ENCODE measurements at places on chromosomes 2 and 18.

DNA sequence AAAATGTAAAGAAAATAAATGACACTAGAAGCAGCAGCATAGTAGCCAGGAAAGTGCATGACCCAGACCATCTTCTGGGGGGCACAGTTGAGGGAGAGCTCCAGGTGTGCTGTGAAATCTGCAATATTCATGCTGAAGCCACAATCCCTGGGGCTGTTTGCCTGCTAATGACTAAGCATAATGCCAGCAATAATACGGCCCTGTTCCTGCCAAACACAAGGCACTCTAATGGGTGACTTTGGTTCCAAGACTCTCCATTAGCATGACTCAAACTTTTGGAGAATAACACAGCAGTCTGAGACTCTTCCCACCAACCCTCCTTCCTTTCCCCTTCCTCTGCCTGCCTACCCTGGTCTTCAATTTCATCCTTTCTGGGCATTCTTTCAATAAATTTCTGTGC, 77.9 kb upstream of the DOCK10 start:
- peak; percentile 30 for DNase-seq

DNA sequence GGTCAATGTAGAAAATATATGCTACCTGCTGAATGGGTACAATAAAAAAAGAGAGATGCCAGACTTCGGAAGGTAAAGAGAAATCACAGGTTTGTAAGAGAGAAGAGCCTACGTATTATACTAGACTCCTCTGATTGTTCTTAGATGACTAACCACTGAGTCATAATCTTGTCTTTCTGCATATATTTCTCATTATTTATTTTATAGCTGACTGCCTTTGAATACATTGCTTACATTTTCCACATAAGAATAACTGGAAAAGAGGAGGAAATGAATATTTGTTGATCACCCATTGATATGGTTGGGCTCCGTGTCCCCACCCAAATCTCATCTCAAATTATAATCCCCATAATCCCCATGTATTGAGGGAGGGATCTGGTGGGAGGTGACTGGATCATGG, 90.3 kb upstream of the RAB27B start:
- DNase-seq: no peak

DNA sequence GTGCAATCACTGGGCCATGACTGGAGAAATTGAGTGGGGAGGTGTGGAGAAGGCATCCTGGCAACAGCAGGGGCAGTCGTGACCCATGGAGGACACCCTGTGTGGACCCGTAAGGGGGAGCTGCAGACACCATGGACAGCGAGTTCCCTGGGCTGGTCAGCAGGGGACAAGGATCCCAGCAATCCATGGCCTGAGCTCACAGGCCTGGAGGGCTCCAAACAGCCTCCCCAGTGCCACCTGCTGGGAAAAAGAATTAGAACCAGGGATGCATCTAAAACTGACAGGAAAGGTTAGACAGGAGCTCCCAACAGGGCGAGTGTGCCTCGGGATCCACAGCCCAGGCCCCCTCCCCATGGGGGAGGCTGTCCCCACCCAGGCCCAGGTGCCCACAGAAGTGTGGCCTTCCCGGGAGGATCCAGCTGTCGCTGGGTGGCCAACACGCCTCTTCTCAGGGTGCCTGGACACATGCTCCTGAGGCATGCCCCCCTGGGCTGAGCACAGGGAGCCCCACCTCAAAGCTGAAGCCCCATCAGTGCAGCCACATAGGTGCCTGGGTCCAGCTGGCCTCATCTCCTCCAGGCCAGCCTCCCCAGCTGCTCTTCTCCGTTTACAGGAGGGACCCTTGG, 20.5 kb upstream of the KIF1A start:
- DNase-seq: peak; percentile 48

GRCh38 chr2:30665761-30666265, 141.4 kb downstream of the CAPN13 start:
- DNase-seq: no peak

DNA sequence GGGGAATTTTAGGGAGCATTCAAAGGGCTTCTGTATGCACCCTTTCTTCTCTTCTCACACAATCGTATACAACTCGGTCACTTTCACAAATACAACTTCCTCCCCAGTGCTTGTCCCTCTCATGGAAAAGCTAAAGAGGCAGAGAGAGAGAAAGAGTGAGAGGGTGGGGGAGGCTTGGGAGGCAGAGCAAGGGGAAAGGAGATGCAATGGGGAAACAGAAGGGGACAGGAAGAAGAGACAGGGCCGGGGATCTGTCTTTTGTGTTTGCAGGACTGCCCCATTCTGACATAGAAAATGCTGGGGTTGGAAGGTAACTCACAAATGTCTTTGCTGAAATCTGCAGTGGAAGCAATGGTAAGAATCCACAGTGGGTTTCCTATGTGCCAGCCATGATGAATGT, 2.1 kb upstream of the MC2R start:
- DNase-seq: no peak

DNA sequence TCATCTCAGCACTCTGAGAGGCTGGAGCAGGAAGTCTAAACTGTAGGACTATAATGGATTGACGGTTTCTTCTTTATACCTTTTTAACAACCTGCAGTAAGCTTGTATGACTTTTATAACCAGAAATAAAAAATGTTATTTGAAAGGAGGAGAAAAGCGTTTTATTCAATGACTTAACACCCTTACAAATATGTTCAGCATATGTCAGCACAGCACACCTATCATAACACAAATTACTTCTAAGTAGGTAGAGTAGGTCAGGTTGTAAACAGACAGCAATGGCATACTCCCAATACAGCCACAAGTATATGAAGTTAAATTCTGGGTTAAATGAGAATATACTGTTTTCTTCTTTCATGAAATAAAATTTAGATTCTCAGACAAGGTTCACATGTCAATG, 16.1 kb downstream of the RAB1A start:
- no peak for DNase-seq

GRCh38 chr18:79644006-79644665, 35.5 kb upstream of the CTDP1 start:
- DNase-seq: peak; percentile 82

DNA sequence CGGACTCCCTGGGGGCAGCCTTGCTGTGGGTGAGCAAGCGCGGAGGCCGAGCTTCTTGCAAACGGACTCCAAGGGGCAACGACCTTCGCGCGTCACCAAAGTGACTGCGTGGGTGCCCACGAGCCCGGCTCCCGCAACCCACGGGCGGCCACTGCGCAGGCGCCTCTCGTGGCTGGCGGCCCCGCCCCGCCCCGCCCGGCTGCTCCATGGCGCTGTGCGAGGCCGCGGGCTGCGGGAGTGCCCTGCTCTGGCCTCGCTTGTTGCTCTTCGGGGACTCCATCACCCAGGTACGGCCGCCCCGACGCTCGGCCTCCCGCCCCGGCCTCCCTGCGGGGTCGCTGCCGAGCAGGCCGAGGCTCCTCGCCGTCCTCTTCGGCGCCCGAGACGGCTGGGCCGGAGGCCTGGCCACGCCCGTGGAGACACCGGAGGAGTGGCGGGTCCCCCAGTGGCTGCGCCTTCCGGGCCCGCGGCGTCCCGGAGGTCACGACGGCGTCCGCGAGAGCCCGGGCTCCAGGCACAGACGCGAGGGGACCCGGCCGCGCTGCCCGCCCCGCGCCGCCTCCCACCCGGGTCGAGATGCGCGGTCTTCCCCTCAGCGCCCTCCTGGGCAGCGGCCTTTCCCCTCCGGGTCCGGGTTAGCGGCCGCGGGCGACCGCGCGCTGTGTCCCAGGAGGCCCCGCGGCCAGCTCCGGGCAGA, at the start of gene IAH1:
Gene IAH1, plus strand, starts transcription at position 191 of the 697 bp plus-strand sequence. Its CDS starts 16 bp downstream, at position 207.
- DNase-seq: peak; percentile 71

GRCh38 chr18:42712065-42712464, 403.4 kb downstream of the RIT2 start:
- no peak for DNase-seq
